LNCaP clone FGC (cell line): ENCODE measurements at places on chromosomes 1 and 21.

DNA sequence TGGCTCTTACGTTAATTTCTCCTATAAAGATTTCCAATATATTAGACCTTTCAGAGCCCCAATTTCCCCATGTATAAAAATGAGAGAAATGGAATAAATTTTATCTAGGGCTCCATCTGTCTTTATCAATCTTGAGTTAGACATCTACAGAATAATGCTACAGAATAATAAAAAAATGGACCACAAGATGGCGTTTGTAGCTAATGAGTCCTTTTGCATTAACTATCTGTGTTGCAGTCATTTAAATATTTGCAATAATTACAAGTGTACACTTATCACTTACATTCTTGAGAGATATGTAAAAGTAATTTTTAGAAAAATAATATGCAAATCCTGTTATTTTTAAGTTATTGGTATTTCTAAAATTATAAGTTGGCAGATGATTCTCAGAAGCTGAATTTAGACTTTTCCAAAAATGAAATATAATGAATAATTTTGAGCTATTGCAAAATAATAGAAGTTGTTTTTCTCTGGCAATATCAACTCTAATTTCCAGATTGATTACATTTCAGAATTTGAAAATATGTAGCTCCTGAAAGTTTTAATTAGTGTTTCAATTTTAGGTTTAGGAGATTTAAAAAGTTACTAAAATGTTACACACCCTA is 87.7 kb downstream of the SNX7 start:
- DNase-seq, result no peak

DNA sequence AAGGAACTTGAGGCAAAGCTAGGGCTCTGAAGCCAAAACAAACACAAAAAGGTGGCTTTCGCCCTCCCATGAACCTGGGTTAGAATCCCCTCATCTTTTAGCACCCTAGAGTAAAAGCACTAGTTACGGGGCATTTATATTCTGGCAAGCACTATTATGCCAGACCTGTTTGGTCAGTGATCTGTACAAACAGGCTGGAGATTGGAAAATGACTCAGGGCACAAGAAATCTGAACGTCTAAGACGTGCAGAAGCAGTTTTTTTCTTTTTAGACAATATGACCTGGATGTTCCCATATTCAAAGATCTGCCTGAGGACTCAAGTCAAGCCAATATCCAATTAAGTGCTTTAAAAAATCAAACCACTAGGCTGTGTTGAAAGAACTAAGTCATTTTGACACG is 3.0 kb downstream of the ZNF436 start:
- DNase-seq, result no peak

DNA sequence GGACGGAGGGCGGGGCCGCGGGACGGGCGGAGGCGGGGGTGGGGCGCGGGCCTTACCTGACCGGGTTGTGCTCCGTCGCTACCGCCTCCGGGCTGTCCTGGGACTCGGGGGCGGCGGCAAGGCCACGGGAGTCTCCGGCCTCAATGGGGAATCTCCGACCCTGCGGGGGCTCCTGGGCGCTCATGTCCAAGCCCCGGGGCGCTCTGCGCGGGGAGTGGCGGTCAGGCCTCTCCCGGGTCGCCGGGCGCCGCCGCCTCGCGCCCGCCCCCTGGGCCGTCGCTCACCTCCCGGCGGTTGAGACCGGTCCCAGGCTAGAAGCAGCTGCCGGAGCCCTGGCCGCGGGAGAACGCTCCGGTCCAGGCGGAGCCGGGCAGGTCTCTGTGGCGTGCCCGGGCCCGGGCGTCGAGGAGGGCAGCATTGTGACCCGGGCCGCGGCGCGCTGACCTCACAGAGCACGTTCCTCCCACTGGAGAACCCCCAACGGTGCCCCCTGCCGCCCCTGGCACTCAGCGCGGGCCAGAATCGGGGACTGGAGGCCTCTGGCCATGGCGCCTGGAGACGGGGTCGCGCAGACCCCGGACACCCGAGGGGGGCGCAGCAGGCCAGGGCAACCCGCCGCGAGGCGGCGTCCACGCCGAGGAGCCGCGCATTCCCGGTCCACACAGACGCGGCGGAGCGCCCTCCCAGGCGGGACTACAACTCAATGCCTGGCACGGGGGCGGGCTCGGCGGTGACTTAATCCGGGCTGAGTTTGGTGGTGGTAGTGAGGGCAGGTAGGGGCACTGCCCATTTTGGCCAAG is 411 bp downstream of the FAM229A start:
- no peak for DNase-seq

DNA sequence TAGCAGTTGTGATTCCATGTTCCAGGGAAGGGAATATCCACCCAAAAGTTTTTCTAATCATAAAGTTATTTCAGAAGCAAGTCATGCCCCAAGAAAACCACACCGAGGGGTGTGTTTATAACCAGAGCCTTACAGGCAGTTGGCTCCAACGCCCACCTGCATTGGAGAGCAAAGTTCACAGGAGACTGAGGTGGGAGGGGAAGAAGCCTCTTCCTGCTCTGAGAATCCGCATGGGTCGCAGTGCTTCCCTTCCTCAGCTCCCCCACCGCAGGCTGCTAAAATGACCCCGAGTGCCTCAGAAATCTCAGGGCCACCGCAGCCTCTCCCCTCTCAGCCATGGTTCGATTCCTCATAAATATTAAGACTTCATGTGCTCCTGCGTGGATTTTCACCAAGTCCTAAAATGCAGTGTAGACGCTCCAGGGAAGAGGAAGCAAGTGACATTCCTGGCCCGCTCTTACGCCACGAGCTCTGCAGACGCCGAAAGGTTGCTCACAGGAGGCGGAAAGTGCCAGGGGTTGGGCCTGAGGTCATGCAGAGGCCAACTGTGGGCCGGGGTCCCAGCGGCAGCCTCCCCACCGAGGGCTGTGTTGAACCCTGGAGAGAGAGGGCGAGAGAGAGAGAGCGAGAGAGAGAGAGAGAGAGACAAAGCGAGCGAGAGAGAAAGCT is 13.4 kb upstream of the SPSB1 start:
- DNase-seq, result no peak

- DNase-seq, result no peak
Observed at GRCh38 chr1:43307458-43308158, 6.8 kb downstream of the TIE1 start.

- DNase-seq, result no peak
Observed at GRCh38 chr1:117540532-117540931, 65.3 kb upstream of the TENT5C start.

GRCh38 chr1:18597160-18598042 is 33.2 kb upstream of the PAX7 start:
- DNase-seq, result no peak

DNA sequence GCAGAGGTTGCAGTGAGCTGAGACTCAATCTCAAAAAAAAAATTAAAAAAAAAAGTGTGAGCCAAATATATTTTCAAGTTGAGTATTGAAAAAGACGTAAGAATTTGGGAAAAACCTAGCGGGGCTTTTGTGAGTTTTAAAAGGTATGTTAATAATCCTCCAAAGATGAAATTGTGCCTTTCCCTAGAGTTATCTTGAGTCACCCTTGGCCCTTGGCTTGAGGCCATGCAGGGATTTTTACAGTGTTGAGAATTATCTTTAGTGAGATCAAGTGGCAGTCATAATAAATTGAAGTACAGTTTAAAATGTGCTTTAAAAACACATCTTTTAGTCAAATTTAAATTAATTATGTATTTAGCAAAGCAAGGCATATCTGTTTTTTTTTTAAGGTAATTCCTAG is 32.7 kb downstream of the PPP2R5A start:
- DNase-seq, result no peak

DNA sequence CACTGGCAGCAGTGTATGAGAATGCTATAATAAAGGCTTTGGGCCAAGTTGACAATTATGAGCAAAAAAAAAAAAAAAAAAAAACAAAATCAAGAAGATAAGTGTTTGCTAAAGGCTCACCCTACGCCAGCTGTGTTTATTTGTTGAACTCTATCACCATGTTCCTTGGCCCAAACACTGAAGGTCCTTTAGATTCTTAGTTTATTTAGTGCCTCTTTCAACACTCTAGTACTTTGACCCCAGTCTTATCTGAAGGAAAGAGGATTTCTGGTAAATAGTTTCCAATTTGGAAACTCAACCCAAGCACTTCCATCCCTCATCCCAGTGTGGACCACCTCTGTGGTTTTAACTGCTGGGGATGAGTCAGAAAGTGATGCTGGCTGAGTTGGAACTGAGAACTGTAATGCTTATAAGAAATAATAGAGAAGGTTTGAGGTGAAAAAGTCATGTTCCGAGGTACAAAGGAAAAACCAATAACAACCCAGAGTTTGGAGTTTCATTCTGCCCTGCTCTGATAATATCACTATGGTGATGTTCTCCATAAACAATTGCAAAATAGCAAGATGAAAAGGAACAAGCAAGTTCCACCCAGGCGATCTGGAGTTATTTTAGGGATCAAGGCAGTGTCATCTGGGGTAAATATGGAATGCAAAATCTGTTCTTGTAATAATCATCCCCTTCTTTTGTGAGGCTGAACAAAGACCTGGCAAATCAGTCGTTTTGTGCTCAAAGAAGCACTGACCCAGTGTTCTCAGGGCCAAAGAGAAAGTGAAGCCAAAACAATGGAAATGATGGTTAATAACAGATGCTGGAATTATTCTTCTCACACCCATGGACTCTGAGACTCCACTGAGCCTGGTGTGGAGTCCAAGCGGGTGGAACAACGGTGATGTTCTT is 19.7 kb upstream of the CAPZB start:
- peak; percentile 70 for DNase-seq
